ENCODE measurements at places on chromosomes 2 and 18.

DNA sequence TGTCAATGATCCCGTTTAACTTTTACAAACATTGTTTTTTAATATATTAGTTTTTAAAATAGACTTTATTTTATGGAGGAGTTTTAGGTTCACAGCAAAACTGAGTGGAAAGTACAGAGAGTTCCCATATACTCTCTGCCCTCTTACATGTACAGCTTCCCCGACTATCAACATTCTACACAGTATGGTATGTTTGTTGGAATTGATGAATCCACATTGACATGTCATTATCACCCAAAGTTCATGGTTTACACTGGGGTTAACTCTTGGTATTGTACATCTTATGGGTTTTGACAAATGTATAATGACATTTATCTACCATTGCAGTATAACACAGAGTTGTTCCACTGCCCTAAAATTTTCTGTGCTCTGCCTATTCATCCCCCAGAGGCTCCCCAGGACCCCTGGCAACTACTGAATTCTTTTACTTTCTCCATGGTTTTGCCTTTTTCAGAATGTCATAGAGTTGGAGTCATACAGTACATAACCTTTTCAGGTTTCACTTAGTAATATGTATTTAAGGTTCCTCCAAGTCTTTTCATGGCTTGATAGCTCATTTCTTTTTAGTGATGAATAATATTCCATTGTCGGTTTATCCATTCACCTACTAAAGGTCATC is 5.5 kb downstream of the APLF start:
- DNase-seq = no peak

- no peak for DNase-seq
Measured at GRCh38 chr18:13409997-13410396, 191.4 kb downstream of the LDLRAD4 start.

GRCh38 chr18:37584952-37585695 is 19.5 kb upstream of the CELF4 start:
- no peak for DNase-seq

- DNase-seq = no peak
Measured at GRCh38 chr18:79781331-79781941, 16.3 kb upstream of the KCNG2 start.

DNA sequence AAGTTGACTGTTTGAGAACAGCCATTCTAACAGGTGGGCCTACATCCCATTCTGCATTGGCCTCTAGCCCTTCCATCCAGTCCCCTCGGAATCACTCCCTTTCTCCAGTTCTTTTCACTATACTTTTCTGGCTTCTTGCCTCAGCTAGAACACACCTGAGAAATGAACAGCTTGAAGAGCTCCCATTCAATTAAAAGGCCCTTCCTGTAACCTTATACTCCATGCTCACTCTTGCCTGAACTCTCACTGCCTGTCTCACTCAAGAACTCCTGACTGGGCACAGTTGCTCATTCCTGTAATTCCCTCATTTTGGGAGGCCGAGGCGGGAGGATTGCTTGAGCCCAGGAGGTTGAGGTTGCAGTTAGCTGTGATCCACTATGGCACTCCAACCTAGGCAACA is 23.6 kb downstream of the CHRNA1 start:
- DNase-seq = no peak

GRCh38 chr2:196268538-196269338 is 97.4 kb upstream of the STK17B start:
- DNase-seq = no peak

DNA sequence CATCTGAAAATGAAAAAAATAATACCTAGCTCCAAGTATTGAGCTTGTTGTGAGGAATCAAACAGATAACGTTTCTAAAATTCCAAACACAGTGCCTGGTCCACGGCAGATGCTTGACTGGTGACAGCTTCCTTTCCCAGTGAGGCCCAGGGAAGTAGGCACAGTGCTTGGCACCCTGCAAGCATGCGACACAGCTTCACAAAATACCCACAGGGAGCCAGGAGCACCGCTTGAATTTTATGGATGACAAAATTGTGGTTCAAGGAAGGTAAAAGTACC is 205.1 kb upstream of the TNP1 start:
- DNase-seq = no peak

DNA sequence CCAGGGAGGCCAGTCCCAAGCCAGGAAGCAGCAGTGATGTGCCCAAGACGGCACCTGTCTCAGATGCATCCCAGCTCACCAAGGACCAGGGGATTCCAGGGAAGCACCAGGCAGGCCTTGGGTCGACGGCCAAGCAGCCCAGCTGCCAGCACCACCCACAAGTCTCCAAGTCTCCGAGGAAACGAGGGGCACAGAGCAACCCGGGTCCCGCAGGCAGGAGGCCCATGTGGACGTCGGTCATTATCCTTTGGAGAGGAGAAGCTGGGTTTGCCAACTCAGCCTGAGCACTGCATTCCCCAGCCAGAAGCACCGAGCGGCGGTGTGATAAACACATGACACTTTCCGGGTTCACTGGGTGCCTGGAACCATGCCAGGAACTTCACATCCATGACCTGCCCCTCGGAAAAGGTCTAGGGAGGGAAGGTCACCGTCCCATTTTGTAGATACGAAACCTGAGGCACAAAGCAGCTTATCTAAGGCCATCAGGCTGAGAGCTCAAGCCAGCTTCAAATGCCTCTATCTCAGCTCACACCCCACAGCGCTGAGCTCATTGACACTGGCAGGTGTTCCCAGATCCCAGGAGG is 104.5 kb downstream of the ZNF516 start:
- no peak for DNase-seq

GRCh38 chr2:74036450-74037195 is 51.9 kb downstream of the TET3 start:
- no peak for DNase-seq

DNA sequence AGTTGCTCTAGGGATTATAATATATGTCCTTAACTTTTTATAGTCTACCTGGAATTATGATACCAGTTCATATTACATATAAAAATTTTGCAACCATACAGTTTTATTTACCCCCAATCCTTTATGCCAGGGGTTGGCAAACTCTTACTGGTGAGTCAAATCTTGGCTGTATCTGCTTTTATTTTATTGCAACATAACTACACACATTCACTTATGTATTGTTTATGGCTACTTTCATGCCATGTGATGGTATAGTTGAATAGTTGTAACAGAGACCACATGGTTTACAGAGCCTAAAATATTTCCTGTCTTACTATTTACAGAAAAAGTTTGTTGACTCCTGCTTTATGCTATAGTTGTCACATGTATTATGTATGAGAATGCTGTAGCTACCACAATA is 25.8 kb upstream of the DLX2 start:
- DNase-seq = no peak

- no peak for DNase-seq
Measured at GRCh38 chr2:195319112-195319460, 337.9 kb upstream of the SLC39A10 start.

DNA sequence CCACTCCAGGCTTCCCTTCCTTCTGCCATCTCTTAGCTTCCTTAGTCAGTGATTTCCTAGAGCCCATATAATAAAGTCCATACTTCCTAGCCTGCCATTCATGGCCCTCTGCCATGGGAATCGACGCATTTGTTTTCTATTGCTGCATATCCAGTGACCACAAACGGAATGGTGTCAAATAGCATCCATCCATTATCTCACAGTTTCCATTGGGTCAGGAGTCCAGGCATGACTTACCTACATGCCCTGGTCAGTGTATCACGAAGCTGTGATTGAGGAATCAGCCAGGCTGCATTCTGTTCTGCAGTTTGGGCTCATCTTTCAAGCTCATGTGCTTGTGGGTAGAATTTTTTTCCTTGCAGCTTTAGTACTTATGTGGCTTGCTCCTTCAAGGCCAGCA is 209.7 kb upstream of the EPAS1 start:
- no peak for DNase-seq

- DNase-seq = no peak
Measured at GRCh38 chr2:30030361-30030760, 109.0 kb upstream of the ALK start.

GRCh38 chr2:105888625-105889024 is 143.9 kb downstream of the NCK2 start:
- DNase-seq = no peak

DNA sequence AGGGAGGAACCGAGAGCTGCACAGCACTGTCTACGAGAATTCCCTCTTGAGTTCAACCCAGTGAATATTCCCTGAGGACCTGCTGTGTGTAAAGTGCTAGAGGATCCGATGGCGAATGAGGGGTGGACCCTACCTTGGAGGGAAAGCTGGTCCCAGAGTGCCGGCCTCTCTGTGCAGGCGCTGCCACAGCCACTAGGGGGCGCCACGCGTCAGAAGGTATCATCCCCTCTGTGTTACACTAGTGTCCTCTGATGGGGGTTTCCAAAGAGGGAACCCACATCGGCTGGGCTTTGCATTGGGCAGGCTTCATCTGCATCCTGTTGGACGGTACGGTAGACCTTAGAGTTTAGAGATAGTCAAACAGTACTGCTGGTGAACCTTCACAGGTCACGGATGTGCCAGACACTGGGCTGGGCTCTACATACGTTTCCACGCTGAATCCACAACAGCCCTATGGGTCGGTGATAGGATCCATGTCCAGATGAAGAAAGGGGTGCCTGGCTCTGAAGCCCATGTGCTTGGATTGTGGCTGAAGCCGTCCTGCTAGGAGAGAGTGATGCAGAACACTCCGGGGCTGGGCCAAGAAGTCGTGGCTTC is 39.0 kb downstream of the COA5 start:
- peak; percentile 96 for DNase-seq

- no peak for DNase-seq
Measured at GRCh38 chr2:177243476-177243875, 21.1 kb downstream of the NFE2L2 start.

DNA sequence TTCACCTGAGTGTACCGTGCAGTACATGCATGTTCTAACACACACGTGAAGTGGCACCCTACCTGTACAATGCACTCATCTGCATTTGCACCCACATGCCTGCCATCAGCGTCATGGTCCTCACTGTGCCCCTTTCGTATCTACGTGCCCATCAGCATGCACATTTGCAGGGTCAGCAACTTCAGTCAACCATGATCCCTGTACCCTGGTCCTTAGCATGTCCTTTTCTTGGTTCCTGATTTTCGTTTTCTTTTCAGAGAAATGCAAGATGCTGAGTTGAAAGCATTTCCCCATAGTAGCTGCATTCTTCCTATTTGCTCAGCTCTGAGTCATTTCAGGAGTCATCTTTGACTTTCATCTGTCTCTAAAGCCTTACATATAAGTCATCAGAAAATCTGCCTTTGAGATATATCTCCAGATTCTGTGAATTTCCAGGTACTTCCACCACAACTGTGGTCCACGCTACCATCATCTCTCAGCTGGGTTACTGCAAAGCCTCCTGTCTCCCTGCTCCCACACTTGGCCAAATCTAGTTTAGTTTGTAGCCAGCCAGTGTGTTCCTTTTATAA is 14.7 kb upstream of the PUM2 start:
- DNase-seq = no peak

GRCh38 chr18:10387399-10387798 is 67.0 kb upstream of the APCDD1 start:
- DNase-seq = no peak

DNA sequence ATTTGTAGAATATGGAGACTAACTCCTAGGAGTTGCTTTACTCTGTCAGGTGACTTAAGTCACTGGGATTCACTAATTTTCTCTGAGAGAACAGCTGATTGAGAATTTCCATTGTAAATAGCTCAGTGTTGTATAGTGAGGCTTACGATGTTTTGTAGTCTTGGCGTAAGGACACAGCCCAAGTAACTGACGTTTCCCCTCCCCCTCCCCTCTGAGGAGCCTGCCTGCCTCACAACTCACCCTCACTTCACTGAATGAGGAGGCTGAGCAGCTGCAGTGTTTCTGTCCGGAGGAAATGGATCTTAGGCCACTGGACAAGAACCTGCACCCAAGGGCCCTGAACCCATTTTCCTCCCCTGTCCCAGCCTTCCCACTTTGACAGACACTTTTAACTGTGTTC is 264.6 kb downstream of the PHLPP1 start:
- DNase-seq = no peak

DNA sequence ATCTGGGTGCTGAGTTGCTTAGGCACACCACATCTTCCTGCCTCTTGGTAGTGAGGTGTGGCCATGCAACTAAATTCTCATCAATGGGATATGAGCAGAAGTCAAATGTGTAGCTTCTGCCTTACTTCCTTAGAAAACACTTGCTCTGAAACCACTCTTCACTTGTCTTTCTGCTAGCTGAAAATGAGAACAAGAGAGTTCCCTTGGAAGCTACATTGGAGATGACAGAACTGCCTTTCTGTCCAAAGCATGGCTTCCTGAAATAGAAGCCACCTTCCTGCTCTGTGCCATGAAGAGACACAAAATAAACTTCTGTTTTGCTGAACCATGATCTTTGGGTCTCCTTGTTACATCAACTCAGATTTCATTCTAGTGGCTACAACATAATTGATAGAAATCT is 659.9 kb downstream of the IRS1 start:
- no peak for DNase-seq

- DNase-seq = no peak
Measured at GRCh38 chr2:10541081-10541480, 93.0 kb upstream of the ODC1 start.

GRCh38 chr18:60684843-60685513 is 312.4 kb upstream of the MC4R start:
- DNase-seq = no peak

- DNase-seq = no peak
Measured at GRCh38 chr2:85583667-85584353, 421 bp upstream of the VAMP5 start.

GRCh38 chr2:141899740-141900139 is 231.1 kb downstream of the LRP1B start:
- no peak for DNase-seq

DNA sequence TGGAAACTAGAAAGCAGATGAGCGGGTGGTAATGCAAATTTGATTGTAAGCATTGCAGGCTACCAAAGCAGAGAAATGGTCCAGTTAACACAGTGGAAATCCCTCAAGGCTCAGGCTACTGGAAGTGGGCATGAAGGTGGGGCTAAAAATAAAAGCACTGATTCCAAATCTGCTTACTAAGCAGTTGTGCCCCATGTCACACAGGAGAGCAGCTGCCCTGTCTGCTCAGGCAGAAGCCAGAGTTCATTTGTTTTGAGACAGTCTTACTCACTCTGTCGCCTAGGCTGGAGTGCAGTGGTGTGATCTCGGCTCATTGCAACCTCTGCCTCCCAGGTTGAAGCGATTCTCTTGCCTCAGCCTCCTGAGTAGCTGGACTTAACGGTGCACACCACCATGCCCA is 42.5 kb upstream of the TSPYL6 start:
- DNase-seq = no peak

GRCh38 chr2:164688896-164689419 is 67.7 kb upstream of the GRB14 start:
- DNase-seq = no peak

DNA sequence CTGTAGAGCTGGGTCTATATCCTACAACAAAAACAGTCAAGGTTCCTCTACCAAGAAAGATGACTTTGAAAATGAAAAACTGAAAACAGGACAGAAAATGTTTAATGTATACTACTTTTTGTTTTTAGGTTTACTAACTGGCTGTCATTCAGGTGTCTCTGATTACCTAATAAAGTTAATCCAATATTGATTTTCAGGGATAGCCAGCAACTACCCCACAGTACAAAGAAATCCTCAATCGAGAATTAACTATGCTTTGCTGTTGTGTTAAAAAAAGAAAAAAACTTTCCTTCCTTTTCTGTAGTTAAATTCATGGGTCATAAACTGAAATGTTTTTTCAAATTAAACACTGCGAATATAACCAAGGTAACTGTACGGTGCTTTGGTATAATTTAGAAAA is 45.8 kb downstream of the TTR start:
- DNase-seq = no peak

- no peak for DNase-seq
Measured at GRCh38 chr2:38635139-38635538, 30.8 kb upstream of the GALM start.

All from H1 (cell line).